ENCODE measurements at places on chromosomes 11 and 22.

DNA sequence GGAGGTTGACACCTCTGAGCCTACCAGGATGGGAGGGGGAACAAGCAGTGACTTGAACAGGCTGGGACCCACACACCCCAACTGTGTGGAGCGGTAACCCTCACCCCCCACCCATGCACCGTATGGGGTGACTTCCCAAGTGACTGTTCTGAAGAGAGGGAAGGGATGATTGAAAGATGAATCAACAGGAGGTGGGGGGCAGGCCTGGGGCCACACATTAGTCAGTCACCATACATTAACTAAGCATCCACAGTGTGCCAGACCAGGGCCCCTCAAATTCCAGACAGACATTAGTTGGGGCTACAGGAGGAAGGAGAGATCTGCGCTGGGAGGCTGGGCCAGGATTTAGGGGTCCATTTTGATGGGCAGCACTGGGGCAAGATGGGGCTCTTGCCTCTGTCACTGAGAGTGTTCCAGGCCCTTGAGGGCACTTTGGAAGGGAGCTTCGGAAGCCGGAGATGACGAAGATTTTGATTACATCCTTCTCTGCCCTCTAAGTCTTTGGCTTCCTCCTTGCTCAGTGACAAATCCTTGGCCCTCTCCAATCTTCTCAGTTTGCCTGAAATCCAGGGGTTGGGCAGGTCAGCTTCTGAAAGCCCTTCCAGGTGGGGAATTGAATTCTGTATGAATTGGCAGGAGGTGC, 966 bp downstream of the SMTN start:
- DNase-seq: no peak

DNA sequence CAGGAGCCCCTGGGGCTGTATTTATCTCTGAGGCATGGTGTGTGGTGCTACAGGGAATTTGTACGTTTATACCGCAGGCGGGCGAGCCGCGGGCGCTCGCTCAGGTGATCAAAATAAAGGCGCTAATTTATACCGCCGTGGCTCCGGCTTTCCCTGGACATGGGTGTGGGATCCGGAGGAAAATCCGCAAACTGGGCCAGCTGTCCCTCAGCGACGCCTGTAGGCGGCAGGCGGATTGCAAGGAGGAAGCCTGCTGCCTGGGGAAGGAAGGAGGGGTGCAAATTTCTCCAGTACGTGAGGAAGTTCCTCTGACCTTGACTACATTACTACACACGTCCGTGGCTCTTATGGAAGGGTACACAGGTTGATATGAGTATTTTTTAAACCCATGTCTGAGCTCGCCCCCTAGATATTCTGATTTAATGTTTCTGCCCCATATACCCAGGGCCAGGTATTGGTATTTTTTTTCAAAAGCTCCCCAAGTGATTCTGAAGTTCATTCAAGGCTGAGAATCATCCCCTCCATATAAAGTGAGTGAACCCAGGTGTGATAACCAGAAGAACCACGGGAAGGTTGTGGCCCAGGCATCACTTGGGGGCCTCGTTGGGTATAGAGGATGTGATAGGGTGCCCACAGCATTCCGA, 2.8 kb downstream of the MYOD1 start:
- no peak for DNase-seq

GRCh38 chr11:21427726-21428125, 758.3 kb downstream of the NELL1 start:
- DNase-seq: no peak

GRCh38 chr22:45455621-45456020, 42.1 kb downstream of the RIBC2 start:
- DNase-seq: no peak

DNA sequence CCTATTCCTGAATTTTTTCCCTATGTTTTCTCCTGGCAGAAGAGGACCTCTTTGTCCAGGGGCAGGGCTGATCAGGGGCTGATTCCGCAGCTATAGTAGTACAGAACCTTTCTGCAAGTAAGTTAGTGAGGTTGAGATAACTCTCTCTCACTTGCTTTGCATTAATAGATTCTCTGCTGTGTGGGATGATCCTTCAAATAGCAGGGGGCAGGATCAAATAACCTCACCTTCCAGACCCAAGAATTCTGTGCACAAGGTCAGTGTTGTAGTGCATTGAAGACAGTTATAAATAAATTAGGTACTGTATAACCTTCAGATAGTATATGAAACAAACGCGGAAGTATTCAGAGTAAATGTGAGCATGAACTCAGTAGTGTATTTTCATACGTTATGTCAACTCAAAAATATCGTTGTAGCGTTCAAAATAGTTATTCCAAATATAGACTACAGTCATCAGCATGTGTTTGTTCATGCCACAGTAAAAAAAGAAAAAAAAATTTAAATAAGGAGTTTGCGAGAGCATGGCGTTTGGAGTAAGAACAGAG, 278 bp downstream of the MMP26 start:
- no peak for DNase-seq

DNA sequence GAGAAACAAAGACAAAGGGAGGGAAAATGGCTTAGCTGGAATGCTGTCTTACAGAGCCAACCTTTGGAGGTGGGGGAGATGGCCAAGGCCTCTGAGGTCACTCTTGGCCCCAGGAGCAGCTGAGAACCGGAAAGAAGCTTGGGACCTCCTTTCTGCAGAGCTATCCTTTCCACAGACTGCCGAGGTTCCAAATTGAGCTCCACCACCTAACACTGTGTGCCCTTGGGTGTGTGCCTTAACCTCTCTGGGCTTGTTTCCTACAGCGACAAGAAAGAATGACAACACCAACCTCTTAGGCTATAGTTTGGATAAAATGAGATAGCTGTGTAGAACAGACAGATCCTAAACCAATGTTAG, 23.2 kb downstream of the RTN4RL2 start:
- no peak for DNase-seq

- no peak for DNase-seq
Measured at GRCh38 chr11:95461858-95462257, 230.9 kb upstream of the SESN3 start.

DNA sequence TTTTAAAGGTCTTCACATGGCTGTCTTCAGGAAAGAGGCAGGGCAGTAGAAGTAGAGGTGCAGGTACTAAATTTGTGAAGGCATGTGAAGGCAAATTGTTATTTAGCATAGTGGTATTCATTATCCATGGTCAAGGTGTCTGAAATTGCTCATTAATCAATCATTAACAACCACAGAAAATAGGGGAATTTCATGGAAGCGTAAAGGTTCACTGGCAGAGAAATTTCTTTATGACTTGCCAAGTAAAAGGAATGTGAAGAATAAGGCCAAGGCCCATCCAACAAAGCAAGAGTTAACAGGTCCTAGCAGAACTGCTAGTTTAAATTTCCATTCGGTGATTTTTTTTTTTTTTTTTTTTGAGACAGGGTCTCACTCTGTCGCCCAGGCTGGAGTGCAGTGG, 59.0 kb downstream of the RSF1 start:
- no peak for DNase-seq

DNA sequence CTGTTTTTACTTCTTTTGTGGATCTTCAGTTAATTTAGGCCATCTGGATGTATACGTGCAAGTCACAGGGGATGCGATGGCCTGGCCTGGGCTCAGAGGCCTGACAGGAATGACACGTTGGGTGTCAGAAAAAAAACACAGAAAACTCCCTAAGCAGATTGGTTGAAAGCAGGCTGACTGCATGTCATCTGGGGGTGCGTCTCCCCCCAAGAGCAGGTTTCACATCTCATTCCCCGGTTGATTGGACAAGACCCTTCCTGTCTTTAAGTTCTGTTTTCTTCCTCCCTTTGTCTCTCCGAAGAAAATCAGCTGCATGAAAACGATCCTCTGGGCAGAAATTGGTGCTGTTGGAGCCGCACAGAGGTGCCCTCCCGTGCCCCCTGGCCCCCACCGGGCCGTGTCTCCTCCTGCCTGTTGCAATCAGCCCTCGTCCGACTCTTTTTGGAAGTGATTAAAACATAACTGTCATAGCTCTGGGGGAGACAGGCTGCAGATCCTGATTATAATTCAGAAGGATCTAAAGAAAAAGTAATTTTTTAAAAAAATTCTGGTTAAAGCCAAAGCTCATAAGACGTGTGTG, 71.8 kb upstream of the PARVG start:
- DNase-seq: no peak

DNA sequence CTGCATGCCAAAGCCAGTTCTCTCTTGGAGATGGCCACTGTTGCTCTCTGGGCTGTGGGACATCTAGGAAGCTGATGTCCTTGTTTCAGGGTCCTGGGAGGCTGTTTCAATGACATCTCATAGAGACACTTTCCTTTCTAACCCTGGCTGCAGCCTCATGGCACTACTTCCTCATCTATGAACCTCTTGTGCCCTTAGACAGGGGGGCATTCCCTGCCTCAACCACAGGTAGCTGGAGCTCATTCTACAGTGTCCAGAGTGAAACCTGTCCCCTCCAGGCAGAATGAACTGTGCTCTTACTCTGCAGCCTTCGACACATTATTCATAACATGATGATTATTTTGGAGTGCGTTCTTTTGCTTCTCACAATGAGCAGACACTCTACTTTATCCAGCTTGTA, 309.2 kb downstream of the ST3GAL4 start:
- no peak for DNase-seq

- DNase-seq: no peak
Measured at GRCh38 chr11:3857628-3858027, 2.2 kb downstream of the STIM1 start.

GRCh38 chr11:17129003-17129402, 51.5 kb upstream of the RPS13 start:
- no peak for DNase-seq

GRCh38 chr11:9821008-9821752, 157.3 kb downstream of the SWAP70 start:
- no peak for DNase-seq

DNA sequence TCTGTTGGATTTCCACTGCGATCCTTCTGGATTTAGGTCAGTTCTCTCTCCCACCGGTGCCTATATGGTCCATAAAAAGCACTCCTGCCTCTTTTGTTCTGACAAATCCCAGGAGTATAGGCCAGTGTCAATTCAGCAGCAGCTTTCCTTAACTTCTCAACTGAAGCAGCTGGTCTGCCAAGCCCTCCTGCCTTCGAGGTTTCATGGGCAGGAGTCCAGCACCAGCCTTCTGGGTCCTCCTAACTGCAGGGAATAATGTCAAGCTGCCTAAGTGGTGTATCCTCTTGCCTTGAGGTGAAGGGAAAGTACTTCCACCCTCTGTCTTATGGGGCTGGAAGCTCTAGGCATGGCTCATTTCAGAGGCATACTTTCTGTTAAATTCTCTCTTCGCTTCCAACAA, 149.4 kb upstream of the NCAM1 start:
- no peak for DNase-seq

DNA sequence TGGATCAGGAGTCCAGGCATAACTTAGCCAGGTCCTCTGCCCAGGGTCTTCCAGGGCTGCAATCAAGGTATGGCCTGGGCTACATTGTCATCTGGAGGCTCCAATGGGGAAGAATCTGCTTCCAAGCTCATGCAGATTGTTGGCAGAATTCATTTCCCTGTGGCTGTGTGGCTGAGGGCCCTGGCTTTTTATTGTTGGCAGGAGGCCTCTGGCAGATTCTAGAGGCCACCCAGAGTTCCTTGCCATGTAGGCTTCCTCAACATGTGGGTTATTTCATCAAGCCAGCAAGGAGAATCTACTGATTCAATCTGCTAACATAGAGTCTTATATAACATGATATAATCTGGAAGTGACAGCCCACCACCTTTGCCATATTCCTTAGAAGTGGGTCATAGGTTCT, 16.4 kb upstream of the EP300 start:
- DNase-seq: no peak

DNA sequence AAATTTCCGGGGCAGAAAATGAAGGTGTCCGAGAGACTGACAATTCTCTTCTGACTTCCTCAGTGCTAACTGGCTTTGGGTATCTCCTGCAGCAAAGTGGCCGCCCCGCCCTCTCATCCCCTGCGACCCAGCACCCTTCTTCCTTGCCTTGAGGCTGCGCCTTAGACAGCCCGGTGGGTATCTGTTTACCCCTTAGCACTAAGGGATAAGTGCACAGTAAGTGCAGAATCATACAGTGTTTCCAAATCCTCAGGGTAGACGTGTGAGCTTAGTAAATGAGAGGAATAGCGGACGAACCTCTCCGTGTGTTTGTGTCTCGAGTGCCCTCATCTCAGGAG, 368 bp upstream of the CHORDC1 start:
- DNase-seq: no peak

DNA sequence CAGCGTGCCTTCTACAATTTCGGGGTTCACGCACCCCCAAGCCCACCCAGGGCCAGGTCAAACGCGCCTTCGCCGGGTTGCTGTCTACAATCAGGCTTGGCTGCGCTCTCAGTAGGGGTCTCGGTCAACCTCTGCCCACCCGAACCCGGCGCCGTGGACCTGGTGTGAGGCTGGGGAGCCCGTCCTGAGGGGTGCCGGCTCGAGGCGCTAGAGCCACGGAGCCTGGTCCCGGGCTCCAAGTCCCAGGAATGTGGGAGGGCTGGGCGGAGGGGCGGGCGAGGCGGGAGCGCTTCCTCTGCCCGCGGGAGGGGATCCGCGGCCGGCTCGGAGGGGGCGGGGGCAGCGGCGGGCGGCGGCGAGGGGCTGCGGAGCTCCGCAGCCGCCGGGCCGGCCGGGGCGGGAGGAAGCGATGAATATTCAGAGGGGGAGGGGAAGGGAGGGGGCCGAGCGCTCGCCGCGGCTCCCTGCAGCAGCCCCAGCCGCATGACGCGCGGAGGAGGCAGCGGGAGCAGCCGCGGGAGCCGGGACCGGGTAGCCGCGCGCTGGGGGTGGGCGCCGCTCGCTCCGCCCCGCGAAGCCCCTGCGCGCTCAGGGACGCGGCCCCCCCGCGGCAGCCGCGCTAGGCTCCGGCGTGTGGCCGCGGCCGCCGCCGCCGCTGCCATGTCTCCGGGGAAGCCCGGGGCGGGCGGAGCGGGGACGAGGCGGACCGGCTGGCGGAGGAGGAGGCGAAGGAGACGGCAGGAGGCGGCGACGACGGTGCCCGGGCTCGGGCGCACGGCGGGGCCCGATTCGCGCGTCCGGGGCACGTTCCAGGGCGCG, at the start of gene PTPRJ:
Gene PTPRJ (plus strand): TSS at position 472 of the 819 bp plus-strand sequence. CDS start 354 bp downstream, outside the sequence.
- no peak for DNase-seq

- no peak for DNase-seq
Measured at GRCh38 chr11:1163911-1164735, 6.4 kb downstream of the MUC5AC start.

GRCh38 chr11:126997196-126997595, 3.4 kb downstream of the KIRREL3 start:
- DNase-seq: no peak

DNA sequence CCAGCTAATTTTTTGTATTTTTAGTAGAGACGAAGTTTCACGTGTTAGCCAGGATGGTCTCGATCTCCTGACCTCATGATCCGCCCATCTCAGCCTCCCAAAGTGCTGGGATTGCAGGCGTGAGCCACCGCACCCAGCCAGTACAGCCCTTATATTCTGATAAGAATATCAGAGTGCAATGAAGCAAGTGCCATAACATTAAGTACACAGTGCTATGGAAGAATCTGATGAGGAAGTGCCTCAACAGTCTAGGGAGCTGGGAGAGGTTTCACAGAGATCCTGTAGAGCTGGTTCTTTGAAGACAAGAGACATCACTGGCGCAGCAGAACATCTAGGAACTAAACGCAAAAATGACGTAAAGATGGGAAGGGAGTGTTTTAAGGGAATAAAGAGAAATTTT, 2.1 kb downstream of the RTCB start:
- no peak for DNase-seq
